NCI-H774 (cell line): ENCODE measurements at places on chromosomes 6 and 20.

- no peak for DNase-seq
These were observed 31.2 kb downstream of the TTLL9 start for GRCh38 chr20:31901615-31902014.

DNA sequence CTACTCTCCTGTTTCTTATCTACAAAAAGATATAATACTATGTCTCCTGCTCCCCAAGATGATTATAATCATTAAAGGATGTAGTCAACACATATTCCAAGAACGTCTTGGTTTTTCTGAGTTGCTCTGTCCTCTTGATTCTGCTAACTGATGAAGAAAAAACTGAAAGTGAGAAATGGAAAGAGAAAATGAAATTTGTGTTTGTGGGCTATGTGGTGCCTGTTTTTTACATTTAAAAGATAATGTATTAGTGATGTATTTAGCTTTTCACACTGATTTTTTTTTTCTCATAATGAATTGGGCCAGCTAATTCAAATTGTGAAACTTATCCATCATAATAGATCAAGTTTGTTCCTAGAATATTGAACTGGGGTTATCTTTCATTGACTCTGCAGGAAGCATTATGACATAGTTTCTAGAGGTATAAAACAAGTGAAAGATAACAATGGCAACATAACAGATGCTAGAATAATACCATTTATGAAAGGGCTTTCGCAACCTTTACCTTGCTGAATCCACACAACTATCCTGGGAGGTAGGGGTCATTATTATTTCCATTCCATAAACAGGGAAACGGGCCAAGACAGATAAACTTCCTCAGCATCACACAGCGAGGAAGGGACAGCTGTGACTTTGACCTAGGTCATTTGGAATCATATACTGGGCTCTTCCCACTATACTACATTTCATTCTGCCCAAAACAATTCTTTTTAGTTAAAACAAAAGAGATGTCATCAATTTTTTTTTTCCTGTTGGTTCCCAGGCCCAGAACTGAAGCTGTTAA lies 336.7 kb downstream of the GJA1 start:
- no peak for DNase-seq

DNA sequence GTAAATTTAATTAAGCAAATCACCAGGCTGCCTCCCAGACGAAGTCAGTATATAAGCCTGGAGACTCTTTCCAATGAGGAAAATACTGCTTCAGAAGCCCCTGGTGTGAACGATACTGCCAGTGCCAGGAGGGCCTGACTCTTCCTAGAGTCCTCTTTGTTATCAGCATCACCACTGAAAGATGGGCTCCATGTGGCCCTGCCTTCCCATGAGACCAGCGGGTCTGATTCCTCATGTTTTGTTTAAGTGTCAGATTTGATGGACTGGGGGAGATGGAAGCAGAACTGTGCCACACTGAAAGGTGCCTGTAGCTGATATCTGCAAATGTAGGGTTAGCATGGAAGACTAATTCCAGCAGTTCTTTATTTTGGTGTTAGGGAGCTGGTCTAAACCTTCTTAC lies 7.9 kb downstream of the NQO2 start:
- DNase-seq = no peak

DNA sequence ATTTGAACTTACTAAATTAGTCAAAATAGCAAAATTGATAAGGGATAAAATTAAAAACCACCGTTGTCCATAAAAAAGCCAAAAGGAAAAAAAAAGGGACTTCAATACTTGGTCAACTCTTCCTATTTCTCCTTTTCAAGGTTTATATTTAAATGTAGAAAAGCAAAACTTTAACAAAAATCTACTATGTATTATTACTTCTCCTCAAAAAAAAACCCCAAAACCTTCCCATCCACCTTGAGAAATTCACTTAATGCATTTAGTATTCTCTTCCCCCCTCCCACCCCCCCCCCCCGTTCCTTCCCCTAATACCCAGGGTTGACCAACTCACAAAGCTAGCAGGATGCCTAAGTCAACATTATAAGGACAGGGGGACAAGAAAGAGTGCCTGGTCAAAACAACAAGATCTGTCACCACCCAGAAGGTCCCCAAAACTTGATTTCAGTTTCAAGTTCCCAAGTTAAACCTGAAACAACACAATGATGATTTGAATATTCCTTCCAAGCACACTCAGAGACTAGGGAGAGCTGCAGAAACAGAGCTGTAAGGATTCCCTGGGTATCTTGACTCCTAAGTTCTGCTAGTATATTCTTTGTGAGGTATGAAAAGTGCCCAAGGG lies 14.6 kb downstream of the GMDS start:
- no peak for DNase-seq

DNA sequence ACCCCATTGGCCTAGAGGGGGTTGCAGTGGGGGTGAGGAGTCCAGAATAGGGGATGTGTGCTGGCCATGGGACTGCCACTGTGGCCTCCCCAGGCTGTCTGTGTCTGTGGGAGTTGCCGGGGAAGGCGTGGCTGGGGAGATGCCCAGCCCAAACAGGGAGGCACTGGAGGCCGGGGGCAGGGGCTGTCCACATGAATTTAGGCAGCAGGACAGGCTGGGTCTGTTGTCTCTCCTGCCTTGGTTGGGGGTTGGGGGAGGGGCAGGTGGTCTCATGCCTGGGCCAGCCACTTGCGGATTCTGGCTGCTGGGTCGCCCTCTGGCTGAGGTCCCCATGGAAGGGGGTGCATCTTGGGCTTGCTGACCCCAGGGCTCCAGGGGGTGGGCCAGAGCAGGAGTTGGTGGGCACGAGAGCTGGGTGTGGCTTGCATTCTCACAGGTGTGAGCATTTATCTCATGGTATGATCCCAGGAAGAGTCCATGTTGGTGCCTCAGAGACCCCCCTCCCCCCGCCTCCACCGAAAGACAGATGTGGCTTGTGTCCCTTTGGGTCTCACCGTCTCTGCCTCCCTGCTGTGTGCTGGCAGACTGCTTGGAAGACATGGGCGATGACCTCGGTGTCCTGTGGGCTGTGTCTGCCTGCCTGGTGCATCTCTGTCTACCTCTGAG lies 4.0 kb downstream of the SOX18 start:
- no peak for DNase-seq
